ENCODE measurements at places on chromosomes 7 and 10. TPM values are rescaled to one million over a fixed set of nuclear protein-coding genes. Genes with fewer than 3 reads are reported as not detected.

- H3K4me3 ChIP-seq: no peak overlapping the region
- no peaks in the 10 kb centered on the region for H3K36me3 ChIP-seq
- no peak overlapping the region for H3K27ac ChIP-seq
- H3K27me3 ChIP-seq: no peaks in the 10 kb centered on the region
- H3K4me1 ChIP-seq: no peaks in the 10 kb centered on the region
Measured at GRCh38 chr10:7435674-7436073, 24.8 kb upstream of the SFMBT2 start.

Gene RELN
- total RNA-seq: 3.0 TPM

- no peaks in the 10 kb centered on the region for H3K27me3 ChIP-seq
- peak overlapping the region; percentile 80 for H3K4me3 ChIP-seq
- peak overlapping the region; percentile 100 for H3K27ac ChIP-seq
- no peaks in the 10 kb centered on the region for H3K36me3 ChIP-seq
Measured at GRCh38 chr10:110918269-110918642, 724 bp downstream of the BBIP1 start.

DNA sequence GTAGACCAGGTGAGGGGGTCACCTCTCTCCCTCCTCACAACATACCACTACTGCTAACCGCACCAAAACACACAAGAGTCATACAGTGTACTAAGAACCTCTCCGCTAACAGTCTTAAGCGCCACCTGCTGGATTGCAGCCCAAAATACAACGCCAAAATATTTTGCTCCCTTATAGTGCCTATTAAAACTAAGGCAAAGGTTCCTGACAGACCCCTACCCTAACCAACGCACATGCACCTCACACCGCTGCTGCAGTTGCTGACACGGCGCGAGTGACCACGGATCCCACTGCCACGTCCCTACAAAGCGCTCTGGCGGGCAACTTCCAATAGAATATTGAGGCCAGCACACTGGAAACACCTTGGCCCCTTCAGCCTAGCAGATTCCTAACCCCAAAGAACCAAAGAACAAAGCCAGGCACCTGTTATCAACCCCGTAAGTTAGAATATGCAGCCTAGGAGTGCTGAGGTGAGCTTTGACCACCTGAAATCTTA lies 563.6 kb upstream of the SEMA3D start:
- no peaks in the 10 kb centered on the region for H3K27me3 ChIP-seq
- no peak for DNase-seq
- H3K4me1 ChIP-seq: no peaks in the 10 kb centered on the region
- H3K36me3 ChIP-seq: no peaks in the 10 kb centered on the region

- H3K27ac ChIP-seq: no peak overlapping the region
- H3K4me3 ChIP-seq: peak overlapping the region; percentile 70
- no peak for DNase-seq
- H3K36me3 ChIP-seq: no peaks in the 10 kb centered on the region
- H3K27me3 ChIP-seq: peaks cover 13% of the 10 kb centered on the region
Measured at GRCh38 chr10:132036153-132036886, 29.4 kb upstream of the JAKMIP3 start.

DNA sequence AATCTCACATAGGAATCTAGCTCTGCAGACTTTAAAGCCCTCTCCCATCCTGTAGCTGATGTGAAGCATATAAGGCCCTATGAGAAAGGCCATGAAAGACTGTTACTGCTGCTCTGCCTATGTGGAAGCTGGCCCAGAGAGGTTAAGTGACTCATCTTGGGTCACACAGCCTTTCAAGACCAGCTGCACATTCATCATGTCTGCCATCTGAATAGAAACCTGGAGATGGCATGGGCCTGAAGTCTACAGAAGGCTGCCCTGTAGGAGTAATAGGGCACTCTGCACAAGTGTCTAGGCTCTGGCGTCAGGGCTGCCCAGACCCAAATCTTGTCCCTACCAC lies 59.4 kb upstream of the COL13A1 start:
- no peaks in the 10 kb centered on the region for H3K4me1 ChIP-seq
- no peak overlapping the region for H3K4me3 ChIP-seq
- H3K27me3 ChIP-seq: no peaks in the 10 kb centered on the region
- H3K36me3 ChIP-seq: no peaks in the 10 kb centered on the region

GRCh38 chr10:132266594-132267161 lies 41.1 kb downstream of the STK32C start:
- H3K27ac ChIP-seq: no peak overlapping the region
- no peak overlapping the region for H3K4me3 ChIP-seq
- no peak for DNase-seq
- H3K4me1 ChIP-seq: peaks cover under 1% of the 10 kb centered on the region
- no peaks in the 10 kb centered on the region for H3K27me3 ChIP-seq

Gene CUBN
- 5.0 TPM for total RNA-seq

Gene HMX2
- not detected for total RNA-seq

Gene WAC
- total RNA-seq: 124 TPM

Gene KAT6B
- total RNA-seq: 55.7 TPM

Gene PNLIPRP1
- not detected for total RNA-seq

- H3K36me3 ChIP-seq: no peaks in the 10 kb centered on the region
- no peak for DNase-seq
- H3K4me1 ChIP-seq: no peaks in the 10 kb centered on the region
- no peak overlapping the region for H3K27ac ChIP-seq
- no peak overlapping the region for H3K4me3 ChIP-seq
- H3K27me3 ChIP-seq: no peaks in the 10 kb centered on the region
Measured at GRCh38 chr7:43298617-43299016, 186.2 kb downstream of the HECW1 start.

Gene CC2D2B
- total RNA-seq: 2.9 TPM

GRCh38 chr7:137454246-137454724 lies 110.8 kb upstream of the PTN start:
- H3K4me1 ChIP-seq: no peaks in the 10 kb centered on the region
- no peaks in the 10 kb centered on the region for H3K36me3 ChIP-seq
- no peaks in the 10 kb centered on the region for H3K27me3 ChIP-seq
- no peak for DNase-seq

- no peaks in the 10 kb centered on the region for H3K36me3 ChIP-seq
- H3K27me3 ChIP-seq: no peaks in the 10 kb centered on the region
- no peak for DNase-seq
- H3K27ac ChIP-seq: no peak overlapping the region
Measured at GRCh38 chr10:60903096-60903495, 40.9 kb downstream of the RHOBTB1 start.

GRCh38 chr7:118183428-118183785 lies 557 bp upstream of the LSM8 start:
- no peaks in the 10 kb centered on the region for H3K27me3 ChIP-seq
- no peak for DNase-seq
- H3K36me3 ChIP-seq: no peaks in the 10 kb centered on the region

Gene ZDHHC6
- total RNA-seq: 34.5 TPM
